HepG2 (cell line): ENCODE measurements at places on chromosomes 12 and 14. TPM values are rescaled to one million over a fixed set of nuclear protein-coding genes. Genes with fewer than 3 reads are reported as not detected.

Gene TAS2R10
- 0.98 and 1.1 TPM in 2 replicates for polyA plus RNA-seq

Gene KRT2
- not detected in 2 replicates for polyA plus RNA-seq

Gene RERGL
- not detected in 2 replicates for polyA plus RNA-seq

Gene CACNA1C
- polyA plus RNA-seq = 0.05 TPM in 1 of 2 replicates, not detected in the other

Gene UBE3B
- polyA plus RNA-seq = 22.7 and 26.0 TPM in 2 replicates

Gene NANOG
- polyA plus RNA-seq = 0.04 and 0.30 TPM in 2 replicates

Gene KLRF1
- polyA plus RNA-seq = not detected in 2 replicates

Gene NID2
- polyA plus RNA-seq = 0.11 TPM in 1 of 2 replicates, not detected in the other

Gene TSPAN19
- polyA plus RNA-seq = not detected in 2 replicates

Gene KRT80
- 0.53 and 0.76 TPM in 2 replicates for polyA plus RNA-seq

Gene TMEM179
- not detected in 2 replicates for polyA plus RNA-seq

Gene USP44
- 0.04 and 0.05 TPM in 2 replicates for polyA plus RNA-seq

Gene ASIC1
- 1.3 and 1.5 TPM in 2 replicates for polyA plus RNA-seq

Gene TCL1A
- polyA plus RNA-seq = not detected in 2 replicates

Gene GPD1
- polyA plus RNA-seq = 3.7 and 7.2 TPM in 2 replicates

Gene ARHGDIB
- polyA plus RNA-seq = 0.87 and 0.88 TPM in 2 replicates

Gene KLRD1
- 0.01 TPM in 2 replicates for polyA plus RNA-seq

Gene MSI1
- 0.08 and 0.09 TPM in 2 replicates for polyA plus RNA-seq

Gene MEG3
- 0.07 and 0.17 TPM in 2 replicates for polyA plus RNA-seq

Gene PROX2
- polyA plus RNA-seq = not detected in 2 replicates

Gene HPD
- polyA plus RNA-seq = 195 and 197 TPM in 2 replicates

Gene CLEC12A
- not detected in 2 replicates for polyA plus RNA-seq

Gene OR4K13
- polyA plus RNA-seq = not detected in 2 replicates

Gene TCTN2
- polyA plus RNA-seq = 3.9 and 5.0 TPM in 2 replicates

Gene OR4E2
- not detected in 2 replicates for polyA plus RNA-seq

Gene P2RX2
- polyA plus RNA-seq = not detected in 2 replicates

Gene NYNRIN
- 0.63 and 0.95 TPM in 2 replicates for polyA plus RNA-seq

Gene POTEM
- not detected in 2 replicates for polyA plus RNA-seq

Gene HVCN1
- polyA plus RNA-seq = 0.88 and 1.3 TPM in 2 replicates

Gene TBX3
- 38.1 and 42.4 TPM in 2 replicates for polyA plus RNA-seq

Gene ST8SIA1
- not detected in 2 replicates for polyA plus RNA-seq

Gene NEUROD4
- not detected in 2 replicates for polyA plus RNA-seq

Gene AQP2
- polyA plus RNA-seq = not detected in 2 replicates

Gene SPTSSA
- 71.7 and 86.1 TPM in 2 replicates for polyA plus RNA-seq

Gene EXOC3L4
- 11.8 and 21.2 TPM in 2 replicates for polyA plus RNA-seq

Gene CCDC177
- polyA plus RNA-seq = not detected in 2 replicates

Gene HAL
- polyA plus RNA-seq = 37.8 and 63.7 TPM in 2 replicates

Gene GLIPR1L1
- not detected in 2 replicates for polyA plus RNA-seq
